ENCODE measurements at places on chromosomes 6 and 20.

DNA sequence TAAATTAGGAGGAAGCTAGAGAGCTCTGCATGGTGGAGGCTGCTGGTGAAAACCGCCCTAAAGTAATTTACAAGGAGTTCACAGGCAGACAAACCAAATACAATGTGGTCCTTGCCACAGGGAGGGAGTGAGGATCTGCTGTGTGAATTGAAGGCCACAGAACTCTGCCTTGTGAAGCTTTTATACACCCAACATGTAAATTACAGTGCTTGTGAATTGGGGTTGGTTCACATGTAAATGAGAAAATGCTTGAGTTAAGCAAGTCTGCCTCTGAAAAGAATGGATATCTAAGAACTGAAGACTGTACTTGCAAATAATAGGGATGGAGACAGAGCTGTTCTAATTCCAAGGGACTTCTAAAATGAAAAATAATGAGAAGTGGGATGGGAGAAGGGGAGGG, 194.2 kb downstream of the SLC35F1 start:
- DNase-seq, result no peak

DNA sequence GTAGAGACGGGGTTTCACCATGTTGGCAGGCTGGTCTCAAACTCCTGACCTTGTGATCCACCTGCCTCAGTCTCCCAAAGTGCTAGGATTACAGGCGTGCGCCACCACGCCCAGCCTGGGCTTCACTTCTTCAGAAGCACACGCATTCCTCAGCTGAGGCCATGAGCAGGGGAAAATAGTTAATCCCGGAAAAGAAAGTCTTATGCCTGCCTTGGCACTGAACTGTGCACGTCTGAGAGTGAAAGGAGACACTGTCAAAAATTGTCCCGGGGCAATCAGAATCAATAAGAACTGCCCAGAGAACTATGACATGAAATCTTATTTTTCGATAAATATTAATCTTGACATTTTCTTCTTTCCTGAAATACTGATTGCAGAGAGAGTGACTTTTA, 2.8 kb downstream of the BTN2A2 start:
- DNase-seq, result no peak

DNA sequence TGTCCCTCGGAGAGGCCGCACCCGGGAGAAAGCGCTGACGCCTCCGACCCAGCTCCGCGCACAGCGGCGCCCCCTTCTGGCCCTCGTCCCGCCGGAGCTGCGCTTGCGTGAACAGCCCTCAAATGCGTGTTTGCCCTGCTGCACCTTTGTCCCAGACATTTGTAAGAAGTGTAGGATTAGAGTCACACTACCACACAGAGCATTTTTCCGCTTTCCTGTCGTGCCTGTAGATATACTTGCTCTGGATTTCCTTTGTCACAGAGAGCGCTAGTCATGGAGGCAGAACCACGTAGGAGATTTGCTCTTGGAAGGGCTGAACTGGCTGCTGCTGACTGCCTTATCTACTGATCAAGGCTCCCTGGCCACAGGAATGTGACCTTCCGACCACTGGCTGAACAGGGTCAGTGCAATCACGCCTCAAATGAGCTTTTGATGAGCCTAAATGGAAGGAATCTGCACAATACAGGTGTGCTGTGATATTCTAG, 62.3 kb downstream of the PAX1 start:
- no peak for DNase-seq

- DNase-seq, result no peak
These were observed 915 bp downstream of the TMEM63B start for GRCh38 chr6:44128020-44128917.

DNA sequence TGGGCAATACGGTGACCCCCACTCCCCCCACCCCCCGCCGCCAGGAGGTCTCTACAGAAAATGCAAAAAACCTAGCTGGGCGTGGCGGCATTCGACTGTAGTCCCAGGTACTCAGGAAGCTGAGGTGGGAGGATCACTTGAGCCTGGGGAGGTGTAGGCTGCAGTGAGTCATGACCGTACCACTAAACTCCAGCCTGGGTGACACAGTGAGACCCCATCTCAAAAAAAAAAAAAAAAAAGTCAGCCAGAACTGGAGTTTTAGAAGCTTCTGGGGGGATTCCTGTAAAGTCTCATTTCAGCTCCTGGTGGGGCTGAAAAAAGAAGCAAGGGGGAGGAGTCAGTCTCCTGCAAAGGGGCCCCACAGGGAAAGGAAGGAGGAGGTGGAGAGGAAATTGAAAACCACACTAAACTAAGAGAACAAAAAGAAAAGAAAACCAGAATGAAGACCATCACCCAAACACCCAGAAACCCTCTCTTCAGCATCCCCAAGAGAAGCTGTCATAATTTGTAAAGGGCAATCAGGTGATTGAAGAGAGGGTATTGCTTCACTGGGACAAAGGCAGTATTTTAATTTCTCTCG, 50.4 kb downstream of the NOL4L start:
- no peak for DNase-seq

DNA sequence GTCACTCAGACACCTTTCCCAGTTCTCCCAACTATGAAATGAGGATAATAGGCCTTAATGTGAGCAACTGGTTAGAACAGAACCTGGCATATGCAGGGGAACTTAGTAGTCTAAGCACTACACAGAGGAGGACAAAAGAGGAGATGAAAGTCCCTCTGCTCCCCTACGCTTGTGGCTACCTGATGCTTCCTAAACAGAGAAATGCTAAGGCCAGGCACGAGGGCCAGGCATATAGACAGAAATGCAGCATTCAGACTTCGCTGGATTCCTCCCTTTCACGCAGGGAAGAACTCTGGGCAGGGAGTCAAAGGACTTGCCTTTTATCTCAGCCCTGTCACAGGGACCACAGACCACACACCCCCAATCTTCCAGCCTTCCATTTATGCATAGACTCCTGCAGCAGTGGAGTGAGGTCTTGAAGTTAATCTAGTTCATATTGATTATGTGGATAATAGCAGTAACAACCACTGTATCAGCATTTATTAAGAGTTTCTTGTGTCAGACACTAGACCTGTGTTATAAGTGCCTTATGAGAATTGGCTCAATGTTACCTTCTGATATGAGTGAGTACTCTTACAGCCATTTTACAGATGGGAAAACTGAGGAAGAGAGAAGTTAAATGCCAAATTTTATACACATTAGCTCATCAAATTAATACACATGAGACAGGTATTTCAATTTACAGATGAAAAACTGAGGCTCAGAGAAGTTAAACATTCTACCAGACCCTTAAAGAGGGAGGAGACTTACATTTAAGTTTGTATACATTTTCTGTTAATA, 27.0 kb upstream of the TRAF3IP2 start:
- DNase-seq, result no peak

DNA sequence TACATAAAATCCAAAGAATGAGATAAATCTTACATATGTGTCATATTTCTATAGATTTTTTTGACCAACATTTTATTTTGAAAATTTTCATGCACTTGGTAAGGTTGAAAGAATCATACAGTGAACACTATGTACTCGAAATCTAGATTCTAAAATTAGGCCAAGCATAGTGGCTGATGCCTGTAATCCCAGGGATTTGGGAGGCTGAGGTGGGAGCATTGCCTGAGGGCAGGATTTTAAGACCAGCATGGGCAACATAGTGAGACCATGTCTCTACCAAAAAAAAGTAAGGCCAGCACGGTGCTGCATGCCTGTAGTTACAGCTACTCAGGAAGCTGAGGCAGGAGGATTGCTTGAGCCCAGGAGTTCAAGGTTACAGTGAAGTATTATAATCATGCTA, 158.6 kb downstream of the LAMA2 start:
- no peak for DNase-seq

DNA sequence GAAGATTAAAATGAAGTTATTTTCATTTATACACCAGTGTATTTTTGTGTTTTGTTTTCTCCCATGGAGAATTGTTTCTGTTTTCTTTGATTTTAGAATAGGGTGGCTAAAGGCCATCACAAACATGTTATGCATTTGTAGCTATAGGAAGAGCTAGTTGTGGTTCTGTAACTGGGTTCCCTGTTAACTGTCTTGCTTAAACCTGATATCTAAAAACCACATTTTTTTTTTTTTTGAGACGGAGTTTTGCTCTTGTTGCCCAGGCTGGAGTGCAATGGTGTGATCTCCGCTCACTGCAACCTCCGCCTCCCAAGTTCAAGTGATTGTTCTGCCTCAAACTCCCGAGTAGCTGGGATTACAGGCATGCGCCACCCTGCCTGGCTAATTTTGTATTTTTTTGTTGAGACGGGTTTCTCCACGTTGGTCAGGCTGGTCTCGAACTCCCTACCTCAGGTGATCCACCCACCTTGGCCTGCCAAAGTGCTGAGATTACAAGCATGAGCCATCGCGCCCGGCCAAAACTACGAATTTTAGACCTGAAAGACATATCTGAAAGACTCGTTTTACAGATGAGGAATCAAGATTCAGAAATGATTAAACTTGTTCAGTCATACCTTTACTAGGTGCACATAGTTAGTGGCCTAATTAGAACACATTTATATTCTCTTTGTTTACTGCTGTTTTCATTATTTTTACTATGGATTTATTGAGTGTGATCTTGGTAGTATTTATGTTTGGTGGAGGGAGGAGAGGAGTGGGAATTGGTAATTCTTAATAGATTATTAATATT, 18.0 kb downstream of the SCAF8 start:
- no peak for DNase-seq

- no peak for DNase-seq
These were observed 69.4 kb downstream of the NRN1 start for GRCh38 chr6:5937169-5937909.

DNA sequence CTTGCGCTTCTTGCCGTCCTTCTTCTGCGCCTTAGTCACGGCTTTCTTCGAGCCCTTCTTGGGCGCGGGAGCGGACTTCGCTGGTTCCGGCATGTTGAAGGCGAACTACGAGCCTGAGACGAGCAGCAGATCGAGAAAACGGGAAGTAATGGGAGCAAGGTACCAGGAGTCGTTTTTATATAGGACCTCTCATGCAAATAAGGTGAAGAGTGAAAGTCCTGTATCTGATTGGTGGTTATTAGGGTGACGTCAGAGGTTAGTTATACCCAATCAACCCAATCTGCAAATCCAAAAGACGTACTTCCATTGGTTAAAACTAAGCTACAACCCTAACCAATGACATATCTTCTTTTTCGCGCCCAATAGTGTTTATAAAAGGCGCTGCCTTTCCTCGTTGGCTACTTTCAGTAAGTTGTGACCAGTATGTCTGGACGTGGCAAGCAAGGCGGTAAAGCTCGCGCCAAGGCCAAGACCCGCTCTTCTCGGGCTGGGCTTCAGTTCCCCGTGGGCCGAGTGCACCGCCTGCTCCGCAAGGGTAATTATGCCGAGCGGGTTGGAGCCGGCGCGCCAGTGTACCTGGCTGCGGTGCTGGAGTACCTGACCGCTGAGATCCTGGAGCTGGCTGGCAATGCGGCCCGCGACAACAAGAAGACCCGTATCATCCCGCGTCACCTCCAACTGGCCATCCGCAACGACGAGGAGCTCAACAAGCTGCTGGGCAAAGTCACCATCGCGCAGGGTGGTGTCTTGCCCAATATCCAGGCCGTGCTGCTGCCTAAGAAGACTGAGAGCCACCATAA, 100.6 kb upstream of the PRSS16 start:
- DNase-seq, result no peak

DNA sequence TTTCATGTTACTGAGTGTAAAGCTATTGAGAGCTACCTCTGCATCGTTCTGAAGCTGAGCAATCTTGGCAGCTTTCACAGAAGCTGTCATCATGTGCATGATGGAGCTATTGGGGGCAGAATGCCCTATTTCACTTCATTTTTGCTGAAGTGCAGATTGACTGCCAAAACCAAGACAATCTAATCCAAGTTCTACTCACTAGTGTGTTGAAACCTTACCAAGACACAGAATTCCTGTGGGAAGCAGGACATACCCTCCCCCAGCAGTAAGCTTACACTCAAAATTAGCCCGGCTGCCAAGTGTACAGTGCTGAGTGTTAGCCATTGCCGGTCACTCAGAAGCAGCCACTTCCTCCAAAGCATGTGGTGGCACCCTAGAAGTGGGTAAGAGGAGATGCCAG, 177.3 kb upstream of the TENT5A start:
- DNase-seq, result no peak

DNA sequence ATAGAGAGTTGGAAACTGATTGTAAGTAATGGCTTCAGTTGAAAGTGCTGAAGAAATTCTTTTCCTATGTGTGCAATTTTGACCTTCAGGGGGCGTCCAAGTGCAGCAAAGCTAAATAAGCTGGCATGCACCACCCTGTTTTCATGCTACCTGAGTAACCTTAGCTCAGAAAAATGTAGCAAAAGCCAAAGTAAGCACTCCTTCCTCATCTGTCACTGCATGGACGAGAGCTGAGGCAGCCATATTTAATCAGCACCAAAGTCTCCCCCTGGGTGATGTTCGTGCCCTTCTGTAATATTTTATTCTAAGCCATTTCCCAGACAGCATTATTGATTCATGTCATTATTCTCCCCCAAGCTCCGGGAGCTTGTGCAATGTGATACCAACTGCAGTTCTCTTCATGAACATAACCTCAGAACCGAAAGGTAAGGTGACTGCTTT, 123.1 kb downstream of the RPS12 start:
- no peak for DNase-seq

GRCh38 chr20:43667341-43668132, 623 bp downstream of the MYBL2 start:
- DNase-seq, result no peak

GRCh38 chr20:63125838-63126601, 89.9 kb downstream of the YTHDF1 start:
- DNase-seq, result no peak

DNA sequence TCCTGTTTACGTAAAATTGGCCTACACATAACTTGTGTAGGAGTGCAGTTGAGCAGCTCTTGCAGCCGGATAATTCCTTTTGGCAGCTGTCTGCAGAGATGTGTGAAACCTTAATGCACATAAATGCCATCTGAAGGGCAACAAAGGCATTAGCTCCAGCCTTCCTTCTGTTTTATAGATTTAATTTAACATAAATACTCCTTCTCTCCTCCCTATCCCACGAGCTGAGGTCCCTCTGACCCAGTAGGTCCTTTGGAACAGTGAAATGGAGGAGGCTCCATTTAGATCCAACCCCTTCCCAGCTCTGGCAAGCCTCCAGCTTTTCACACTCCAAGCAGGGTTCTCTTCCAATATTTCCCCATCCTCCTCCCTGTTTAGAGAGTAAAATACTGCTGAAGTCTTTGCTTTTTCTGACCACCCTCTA, 6.5 kb downstream of the PLEKHG1 start:
- DNase-seq, result no peak

DNA sequence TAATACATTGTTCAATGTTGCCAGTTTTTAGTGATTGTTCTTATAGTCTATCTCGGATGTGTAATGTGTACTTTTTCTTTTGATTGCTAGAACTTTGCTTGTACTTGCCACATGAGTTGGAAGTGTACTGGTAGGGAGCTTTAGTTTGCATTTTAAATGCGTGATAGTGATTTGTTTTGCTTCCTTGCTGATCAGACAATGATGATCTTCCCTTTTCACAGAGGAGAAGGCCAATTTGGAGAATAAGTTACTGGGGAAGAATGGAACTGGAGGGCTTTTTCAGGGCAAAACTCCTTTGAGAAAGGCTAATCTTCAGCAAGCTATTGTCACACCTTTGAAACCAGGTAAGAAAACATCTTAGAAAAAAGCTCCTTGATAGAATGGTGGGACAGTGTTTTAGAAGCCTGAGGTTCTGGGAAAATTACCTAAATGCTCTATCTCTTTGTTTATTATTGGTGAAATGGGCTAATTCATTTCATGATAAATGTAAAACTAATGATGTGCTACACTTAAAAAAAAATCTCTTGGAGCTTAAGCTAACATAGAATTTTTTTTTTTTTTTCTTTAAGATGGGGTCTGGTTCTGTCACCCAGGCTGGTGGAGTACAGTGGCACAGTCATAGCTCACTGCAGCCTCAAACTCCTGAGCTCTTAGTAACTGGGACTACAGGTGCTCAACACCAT, 20.9 kb downstream of the TPX2 start:
- DNase-seq, result no peak

GRCh38 chr20:43046966-43047365, 142.7 kb downstream of the PTPRT start:
- no peak for DNase-seq

All from stimulated activated CD4-positive, alpha-beta T cell treated with anti-CD3 and anti-CD28 coated beads, Interleukin-1b, Interleukin-23, amount 100 ng/mL, for 1 hour (primary cell).